ENCODE measurements at places on chromosomes 1 and 21. TPM values are rescaled to one million over a fixed set of nuclear protein-coding genes. Genes with fewer than 3 reads are reported as not detected.

GUCA2B gene
- not detected for total RNA-seq

LIN28A gene
- not detected for total RNA-seq

ZNF648 gene
- total RNA-seq = not detected

LRRC42 gene
- total RNA-seq = 34.0 TPM

HEYL gene
- total RNA-seq = not detected

PIGR gene
- not detected for total RNA-seq

CNR2 gene
- total RNA-seq = not detected

ATAD3C gene
- total RNA-seq = 0.17 TPM

CELA2A gene
- not detected for total RNA-seq

EPHB2 gene
- total RNA-seq = 12.3 TPM

OR10R2 gene
- not detected for total RNA-seq

BARHL2 gene
- total RNA-seq = not detected

FAM229A gene
- total RNA-seq = 0.99 TPM

RNF19B gene
- 12.3 TPM for total RNA-seq

CCDC17 gene
- 0.99 TPM for total RNA-seq

THEMIS2 gene
- total RNA-seq = 43.6 TPM

TSTD1 gene
- 0.77 TPM for total RNA-seq

CFHR3 gene
- 0.26 TPM for total RNA-seq

TAS1R2 gene
- total RNA-seq = not detected

GPR157 gene
- 3.1 TPM for total RNA-seq

CELA3A gene
- not detected for total RNA-seq

THEM5 gene
- not detected for total RNA-seq

F5 gene
- total RNA-seq = 0.26 TPM

LINGO4 gene
- total RNA-seq = not detected

S100A9 gene
- not detected for total RNA-seq

AMY1C gene
- total RNA-seq = not detected

CACNA1E gene
- total RNA-seq = not detected

FCRL5 gene
- not detected for total RNA-seq

ARHGEF16 gene
- total RNA-seq = 0.17 TPM

KCNJ15 gene
- 1.5 TPM for total RNA-seq

Measured in fibroblast of lung (primary cell).